ENCODE measurements at places on chromosomes 6 and 20.
A peak's percentile ranks its signal among the peaks of the same experiment; 100 is the strongest.

DNA sequence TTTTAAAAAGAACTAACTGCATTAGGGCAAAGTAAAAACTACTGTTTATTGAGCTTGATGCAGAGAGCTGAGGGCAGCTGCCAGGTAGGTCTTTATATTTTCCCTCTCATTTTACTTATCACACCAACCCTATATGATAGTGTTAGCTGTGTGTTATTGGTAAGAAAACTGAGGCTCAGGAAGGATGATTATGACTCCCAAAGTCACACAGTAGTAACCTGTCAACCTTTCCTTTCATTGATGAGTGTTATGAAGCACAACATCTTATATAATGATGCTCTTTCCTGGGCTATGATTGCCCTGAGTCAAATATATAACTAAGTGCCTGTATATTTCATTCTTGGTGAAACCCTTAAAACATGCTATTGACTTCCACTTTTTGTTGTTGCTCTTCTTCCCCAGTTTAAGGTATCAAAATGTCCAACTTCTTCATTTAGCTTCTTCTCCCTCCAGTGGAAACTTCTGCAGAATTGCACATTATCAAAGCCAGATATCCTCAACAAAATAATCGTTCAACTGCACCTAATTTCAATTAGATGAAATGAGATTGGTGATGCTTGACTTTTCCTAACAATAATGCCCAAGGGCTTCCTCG is 8.1 kb downstream of the GFOD1 start:
- no peak for DNase-seq

GRCh38 chr20:32485770-32486478 is 99.2 kb downstream of the NOL4L start:
- DNase-seq: no peak

DNA sequence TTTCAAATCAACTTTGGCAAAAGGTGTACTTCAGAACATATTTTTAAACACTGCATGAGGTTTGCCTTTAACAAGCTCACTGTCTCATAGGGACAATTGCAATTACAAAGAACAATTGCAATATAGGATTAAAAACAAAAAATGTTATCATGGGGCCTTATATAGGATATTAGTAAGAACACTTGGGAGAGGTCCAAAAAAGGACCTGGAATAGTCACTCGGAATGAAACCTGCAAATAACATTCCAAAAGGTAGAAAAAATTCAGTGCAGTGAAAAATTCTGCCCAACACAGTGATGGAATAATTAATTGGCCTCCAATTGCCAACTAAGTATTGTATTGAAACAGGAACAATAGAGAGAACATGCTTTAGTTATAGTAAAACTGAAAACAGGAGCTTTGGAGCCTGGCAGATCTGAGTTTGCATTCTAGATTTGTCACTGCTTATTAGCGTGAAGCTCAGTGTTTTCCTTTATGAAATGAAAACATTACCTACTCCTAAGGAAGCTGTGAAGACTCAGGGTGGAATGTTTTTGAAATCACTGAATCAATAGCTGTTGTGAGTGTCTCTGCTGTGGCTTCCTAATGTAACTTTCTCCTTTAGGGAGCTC is 172.6 kb upstream of the BMP5 start:
- no peak for DNase-seq

DNA sequence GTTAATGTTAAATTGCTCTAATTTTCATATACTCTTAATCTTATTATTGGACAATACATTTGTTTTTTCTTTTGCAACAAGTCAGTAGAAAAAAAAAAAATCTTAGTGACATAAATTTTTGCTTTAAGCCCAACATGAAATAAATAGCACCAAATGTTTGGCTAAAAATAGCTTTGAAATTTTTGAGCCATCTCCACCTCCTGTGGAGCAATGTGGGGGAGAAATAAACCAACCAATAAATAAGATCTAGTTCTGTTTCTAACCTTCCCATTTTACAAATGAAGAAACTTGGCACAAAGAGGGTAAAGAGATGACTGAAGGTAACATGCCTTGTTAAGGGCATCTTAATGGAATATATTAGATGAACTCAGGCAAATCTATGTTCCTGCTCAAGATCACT is 91.4 kb downstream of the PRKN start:
- peak; percentile 54 for DNase-seq

GRCh38 chr6:6007366-6008088 is 802 bp upstream of the NRN1 start:
- no peak for DNase-seq

- no peak for DNase-seq
These were observed 687 bp upstream of the HTR1B start for GRCh38 chr6:77463861-77464494.

Data from fibroblast of gingiva (primary cell).